ENCODE measurements at places on chromosomes 1 and 21.

- no peak for DNase-seq
These were observed 14.5 kb upstream of the GJB5 start for GRCh38 chr1:34740161-34740868.

DNA sequence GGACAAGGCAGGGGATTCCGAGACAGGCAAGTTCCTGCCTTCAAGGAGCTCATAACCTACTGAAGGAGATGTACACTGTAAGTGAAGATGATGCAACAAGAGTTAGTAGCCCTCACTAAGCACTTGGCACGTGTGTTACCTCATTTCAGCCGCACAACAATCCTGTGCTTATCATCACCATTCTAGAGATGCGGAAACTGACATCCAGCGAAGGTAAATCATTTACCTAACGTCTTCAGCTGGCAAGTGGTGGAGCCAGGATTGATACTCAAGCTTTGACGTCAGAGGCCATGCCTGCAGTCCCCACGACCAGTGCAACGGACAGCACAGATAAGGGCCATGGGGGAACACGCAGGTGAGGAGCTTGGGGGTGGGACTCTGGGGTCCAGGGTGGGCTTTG lies 2.9 kb upstream of the UBXN10 start:
- DNase-seq = no peak

GRCh38 chr1:59686170-59686569 lies 128.6 kb upstream of the HOOK1 start:
- no peak for DNase-seq

GRCh38 chr1:208161656-208162375 lies 82.4 kb downstream of the PLXNA2 start:
- DNase-seq = no peak

DNA sequence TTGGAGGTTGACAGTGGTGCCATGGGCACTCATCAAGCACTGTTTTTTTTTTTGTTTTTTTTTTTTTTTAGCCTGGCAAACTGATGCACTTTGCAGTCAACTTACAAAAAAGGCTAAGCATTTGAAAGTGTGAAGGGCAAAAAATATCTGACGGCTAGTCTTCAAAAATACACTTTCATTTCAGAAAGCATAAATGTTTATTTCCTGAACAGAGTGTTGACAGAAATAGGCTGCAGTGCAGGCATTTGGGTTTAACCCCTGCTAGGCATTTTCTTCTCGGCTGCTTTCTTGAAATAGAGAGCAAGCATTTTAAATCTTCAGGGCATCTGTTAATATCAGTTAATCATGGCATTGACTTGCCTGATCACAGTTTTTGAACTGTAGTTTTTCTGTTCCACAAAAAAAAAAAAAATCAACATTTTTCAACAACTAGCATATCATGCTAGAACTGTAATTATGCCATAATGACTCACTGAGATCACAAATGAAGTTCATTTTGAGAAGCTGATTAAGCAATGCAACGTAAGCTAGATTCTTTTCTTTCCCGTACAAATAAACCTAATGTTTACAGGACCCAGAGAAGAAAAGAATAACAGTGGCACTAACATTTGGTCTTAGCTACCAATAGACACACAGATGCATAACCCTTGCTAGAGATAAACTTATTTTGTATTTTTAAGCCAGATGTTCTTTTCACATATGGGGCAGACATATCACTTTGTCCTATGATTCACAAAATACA lies 100.4 kb upstream of the USH2A start:
- no peak for DNase-seq

DNA sequence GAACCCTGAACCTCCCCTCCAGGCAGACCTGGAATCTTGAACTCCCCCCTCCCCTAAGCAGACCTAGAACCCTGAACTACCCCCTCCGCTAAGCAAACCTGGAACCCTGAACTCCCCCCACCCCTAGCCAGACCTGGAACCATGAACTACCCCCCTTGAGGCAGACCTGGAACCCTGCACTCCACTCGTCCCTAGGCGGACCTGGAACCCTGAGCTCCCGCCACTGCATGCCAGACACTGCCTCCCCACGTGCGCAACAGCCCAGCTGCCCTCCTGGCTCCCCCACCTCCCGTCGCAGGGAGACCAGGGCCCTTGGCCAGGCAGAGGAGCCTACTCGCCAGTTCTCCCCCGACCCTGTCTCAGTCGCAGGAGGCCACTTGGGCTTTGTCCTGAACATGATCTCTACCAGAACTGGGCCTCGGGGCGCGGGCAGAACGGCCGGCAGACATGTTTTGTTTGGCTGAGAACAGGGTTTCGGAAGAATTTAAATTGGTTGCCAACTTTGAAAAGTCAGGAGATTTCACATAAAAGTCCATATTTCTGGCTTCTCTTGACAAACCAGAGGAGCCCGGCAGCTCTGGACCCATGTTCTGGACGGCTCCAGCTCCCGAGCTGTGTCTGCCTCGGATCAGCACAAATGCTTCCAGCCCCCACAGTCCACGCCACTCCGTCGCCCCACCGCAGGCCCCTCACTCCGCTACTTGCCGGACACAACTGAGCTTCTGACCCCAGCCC lies 9.2 kb upstream of the PLEKHG5 start:
- no peak for DNase-seq

- no peak for DNase-seq
These were observed 9.2 kb downstream of the LBR start for GRCh38 chr1:225418598-225418997.

DNA sequence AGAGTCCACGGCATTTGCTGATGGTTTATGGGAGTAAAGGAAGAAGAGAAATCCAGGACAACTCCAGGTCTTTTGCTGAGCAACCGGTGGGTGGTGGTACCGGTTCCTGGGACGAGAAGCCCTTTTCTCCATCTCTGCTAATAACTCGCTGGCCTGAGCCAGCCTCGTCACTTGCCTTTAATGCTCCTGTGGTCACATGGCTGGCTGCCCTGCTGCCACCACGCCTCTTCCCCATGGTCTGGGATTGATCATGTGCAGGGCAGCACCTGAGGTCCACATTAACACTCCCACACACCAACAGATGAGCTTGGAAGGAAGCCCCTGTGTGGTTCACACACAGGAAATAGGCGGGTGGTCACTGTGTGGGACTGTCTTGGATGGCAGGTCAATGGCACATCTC lies 10.3 kb upstream of the ETS2 start:
- no peak for DNase-seq

- DNase-seq = no peak
These were observed 90.2 kb downstream of the DMRTA2 start for GRCh38 chr1:50332941-50333594.

GRCh38 chr1:54815086-54815876 lies 14.2 kb upstream of the TTC22 start:
- DNase-seq = no peak

DNA sequence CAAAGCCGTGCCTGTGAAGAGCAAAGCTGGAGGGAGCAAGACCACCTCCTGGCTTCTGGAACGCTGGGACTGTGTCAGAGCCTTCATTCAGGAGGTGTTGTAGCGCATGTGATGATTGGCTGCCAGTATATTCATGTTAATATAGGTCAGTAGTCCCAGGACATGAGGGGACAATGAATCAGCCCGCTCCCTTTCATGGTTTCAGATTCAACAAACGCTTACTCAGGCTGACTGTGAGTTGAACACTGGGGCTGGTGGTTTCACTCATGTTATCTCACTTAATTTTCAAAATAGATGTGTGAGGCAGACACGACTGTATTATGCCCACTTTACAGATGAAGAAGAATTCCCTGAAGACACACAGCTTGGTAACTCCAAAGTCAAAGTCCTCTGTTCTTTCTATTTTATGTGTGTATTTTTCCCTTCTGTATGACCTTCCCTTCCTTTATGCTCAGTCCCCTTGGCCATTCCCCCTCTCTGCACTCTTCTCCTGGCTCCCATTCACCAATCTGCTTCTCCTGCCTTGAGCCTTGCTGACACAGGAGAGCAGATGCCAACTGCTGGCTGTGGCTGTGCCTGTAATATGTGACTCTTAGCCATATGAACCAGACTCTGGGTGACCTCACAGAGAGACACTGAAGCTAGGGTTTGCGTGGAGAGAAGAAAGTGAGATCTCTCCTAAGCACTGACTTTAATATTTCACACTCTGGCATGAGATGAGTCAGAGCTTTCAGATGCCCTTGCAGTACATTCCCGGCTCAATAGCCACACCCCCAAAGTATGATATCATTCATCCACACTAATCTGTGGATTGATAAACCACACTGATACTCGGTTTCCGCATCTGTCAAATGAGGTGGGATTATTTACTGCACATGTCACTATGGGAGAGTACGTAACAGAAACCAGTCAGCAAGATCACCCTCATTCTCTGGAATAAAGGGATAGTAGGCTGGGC lies 31.4 kb upstream of the KIRREL1 start:
- DNase-seq = no peak

DNA sequence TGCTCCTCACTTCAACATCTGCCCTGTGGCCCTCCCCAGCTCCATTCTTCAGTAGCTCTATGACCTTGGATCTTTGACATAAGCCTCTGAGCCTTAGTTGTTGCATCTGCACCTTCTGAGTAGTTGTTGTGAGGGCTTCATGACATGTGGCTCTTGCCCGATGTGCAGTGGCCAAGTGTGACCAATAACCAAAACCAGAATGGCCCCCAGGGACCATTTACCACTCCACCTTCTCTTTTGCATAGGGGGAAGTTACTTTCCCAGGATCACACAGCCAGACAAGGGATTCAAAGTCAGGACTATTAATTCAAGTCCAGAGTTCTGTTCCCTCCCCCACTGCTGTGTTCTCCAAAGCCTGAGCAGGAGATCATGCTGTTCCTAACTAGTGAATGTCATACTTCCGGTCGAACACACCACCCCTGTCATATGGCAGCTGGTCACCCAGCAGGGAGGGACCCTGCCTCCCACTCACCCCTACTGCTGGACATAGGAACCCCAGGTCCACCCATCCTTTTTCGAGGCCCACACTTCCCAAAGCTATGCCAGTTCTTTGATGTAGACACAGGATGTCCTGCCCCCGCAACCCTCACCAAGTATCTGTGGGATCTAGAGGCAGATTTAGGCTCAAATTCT lies 4.0 kb downstream of the FGR start:
- DNase-seq = no peak

GRCh38 chr1:214476229-214476985 lies 75.0 kb downstream of the PTPN14 start:
- DNase-seq = no peak

- DNase-seq = no peak
These were observed 64.6 kb downstream of the GRIK1 start for GRCh38 chr21:29875036-29875716.

- DNase-seq = no peak
These were observed 45.3 kb downstream of the WASF2 start for GRCh38 chr1:27444632-27445031.

DNA sequence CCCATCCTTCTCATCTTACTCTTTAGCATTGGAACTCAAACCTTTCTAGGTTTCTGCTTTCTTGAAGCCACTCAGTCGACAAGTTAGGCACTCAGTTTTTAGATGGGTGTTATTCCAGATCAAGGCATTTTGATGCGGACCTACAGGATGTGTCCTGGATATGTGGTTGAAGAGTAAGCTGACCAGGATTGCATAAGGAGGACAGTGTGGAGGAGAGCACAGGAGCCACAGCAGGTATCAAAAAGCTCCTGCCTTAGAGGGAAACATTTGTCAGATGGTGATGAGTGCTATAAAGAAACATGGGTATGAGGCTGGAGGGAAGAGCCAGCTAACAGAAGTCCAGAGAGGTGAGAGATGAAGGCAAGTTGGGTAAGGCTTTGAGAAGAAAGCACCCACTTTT lies 33.9 kb upstream of the OPRD1 start:
- no peak for DNase-seq

- DNase-seq = no peak
These were observed 84.4 kb downstream of the CLEC20A start for GRCh38 chr1:178412400-178412770.

DNA sequence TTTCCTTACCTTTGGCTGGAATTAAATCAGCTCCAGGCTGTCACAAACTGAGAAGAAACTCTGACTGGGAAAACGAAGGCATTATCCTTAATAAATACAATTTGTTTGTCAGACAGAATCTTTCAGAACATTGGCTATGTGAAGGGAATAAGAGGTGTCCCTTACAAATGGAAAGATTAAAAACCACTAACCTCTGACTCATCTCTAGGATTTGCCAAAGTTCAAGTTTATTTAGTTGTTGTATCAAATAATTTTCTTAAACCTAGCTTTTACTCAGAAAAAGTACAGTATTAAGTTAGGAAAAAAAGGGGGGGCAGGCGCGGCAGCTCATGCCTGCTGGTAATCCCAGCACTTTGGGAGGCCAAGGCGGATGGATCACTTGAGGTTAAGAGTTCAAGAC lies 15.7 kb downstream of the SERTAD4 start:
- DNase-seq = no peak

DNA sequence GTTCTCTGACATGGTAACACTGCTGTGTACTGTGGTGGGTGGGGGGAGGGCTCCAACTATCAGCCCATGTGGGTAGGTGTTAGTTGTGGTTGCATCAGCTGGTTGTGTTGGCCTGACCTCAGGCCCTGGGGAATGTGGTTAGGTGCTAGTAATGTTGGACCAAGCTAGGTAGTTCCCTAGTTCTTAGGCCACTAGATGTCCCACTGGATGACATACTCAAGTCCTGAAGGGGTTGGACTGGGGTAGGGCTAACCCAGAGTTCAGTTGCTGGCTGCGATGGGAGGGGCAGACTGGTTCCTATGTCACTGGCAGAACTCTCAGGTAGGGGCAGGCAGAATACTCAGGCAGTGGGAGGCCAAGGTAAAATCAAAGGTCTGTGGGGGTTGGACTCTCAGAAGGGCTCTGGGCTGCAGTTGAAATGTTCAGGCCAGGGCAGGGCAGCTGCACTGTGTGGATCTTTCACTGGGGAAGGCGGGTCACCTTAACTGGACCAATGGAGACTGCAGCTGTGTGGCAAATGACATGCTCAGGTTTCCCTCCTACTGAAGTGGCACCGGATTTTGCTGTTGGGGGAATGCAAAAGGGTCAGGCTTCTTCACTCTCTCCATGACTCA lies 870.7 kb downstream of the LRRIQ3 start:
- DNase-seq = no peak

Measured in vagina (tissue), 2 donors.